ENCODE measurements at places on chromosomes 16 and 17. TPM values are rescaled to one million over a fixed set of nuclear protein-coding genes. Genes with fewer than 3 reads are reported as not detected.
A peak's percentile ranks its signal among the peaks of the same experiment; 100 is the strongest.

RSKR gene
- total RNA-seq = 4.3 TPM

FA2H gene
- not detected for total RNA-seq

DNA sequence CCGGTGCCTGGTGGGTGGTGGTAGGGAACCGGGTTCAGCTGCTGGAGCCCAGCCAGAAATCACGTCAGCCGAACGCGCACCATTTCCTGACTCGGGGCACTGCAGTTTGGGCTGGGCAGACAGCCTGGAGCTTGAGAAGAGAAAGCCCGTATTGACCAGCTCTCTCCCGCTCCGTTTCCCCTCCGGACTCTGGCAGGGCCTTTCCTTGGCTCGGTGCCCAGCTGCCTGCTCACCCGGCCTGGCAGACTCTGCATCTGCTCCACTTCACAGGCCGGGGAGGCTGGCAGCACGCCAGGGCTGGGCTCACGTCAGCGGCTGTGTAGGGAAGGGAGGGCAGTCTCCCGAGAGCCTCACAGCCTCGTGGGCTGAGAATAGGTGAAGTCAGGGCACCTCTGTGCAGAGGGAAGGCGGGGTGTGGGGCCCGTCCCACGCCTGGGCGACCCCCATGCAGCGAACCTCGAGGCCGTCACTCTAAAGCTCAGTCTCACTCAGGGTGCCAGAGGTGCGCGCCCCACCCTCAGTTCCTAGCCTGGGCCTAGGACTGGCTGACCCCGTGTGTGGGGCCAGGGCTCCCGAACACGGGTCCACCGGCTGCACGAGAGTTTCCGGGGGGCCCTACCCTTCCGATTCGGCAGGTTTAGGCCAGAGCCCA, 59.1 kb downstream of the OR1D5 start:
- peak; percentile 99 for DNase-seq

DNA sequence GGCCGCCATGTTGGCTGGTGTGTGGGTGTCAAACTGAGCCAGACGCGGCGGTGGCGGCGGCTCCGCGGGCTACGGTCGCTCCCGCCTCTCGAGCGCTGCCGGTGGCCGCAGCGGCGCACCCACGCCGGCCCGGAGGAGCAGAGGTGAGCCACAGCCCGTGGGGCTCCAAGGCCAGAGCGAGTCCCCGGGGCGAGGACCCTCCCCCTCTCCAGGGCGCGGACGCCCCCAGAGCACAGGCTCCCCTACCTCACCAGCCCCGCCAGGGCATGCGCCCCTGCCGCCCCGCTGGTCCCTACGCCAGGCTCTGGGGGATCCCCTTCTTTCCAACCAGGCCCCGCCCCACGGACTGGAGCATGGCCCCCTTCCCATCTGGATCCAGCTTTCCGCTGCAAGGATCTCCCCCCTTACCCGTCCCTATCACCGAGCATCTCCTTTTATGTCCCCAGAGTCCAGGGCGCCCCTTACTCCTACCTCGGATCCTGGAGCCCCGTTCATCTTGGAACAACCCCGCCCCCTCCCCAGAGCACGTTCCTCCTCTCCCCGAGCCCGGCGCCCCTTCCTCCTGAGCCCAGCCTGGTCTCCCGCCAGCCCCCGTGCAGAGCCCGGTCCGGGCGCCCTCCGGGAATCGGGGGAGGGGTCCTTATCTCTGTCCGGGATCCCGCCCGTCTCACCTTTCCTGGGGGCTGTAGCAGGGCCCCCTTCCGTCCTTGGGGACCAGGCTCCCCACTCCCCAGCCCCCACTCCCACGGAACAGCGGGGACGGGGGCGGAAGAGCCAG, 412 bp downstream of the EPN2 start:
- no peak for DNase-seq

DNA sequence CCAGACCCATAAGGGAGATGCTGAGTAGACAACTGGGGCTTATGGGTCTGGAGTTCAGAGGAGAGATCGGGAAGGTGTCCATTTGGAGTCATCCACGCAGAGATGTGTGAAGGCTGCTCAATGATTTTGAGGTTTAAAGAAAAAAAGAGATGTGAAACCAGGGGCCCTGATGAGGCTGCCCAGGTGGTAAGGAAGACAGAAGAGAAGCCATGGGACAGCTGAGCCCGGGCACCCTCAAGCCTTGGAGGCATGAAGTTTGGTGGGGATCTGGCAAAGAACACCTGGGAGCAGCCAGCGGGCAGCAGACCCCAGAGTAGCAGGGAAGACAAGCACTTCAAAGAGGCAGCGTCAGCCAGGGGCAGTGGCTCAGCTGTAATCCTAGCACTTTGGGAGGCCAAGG, 20.8 kb upstream of the MYO15B start:
- DNase-seq = no peak

MYO1D gene
- 45.1 TPM for total RNA-seq

DNA sequence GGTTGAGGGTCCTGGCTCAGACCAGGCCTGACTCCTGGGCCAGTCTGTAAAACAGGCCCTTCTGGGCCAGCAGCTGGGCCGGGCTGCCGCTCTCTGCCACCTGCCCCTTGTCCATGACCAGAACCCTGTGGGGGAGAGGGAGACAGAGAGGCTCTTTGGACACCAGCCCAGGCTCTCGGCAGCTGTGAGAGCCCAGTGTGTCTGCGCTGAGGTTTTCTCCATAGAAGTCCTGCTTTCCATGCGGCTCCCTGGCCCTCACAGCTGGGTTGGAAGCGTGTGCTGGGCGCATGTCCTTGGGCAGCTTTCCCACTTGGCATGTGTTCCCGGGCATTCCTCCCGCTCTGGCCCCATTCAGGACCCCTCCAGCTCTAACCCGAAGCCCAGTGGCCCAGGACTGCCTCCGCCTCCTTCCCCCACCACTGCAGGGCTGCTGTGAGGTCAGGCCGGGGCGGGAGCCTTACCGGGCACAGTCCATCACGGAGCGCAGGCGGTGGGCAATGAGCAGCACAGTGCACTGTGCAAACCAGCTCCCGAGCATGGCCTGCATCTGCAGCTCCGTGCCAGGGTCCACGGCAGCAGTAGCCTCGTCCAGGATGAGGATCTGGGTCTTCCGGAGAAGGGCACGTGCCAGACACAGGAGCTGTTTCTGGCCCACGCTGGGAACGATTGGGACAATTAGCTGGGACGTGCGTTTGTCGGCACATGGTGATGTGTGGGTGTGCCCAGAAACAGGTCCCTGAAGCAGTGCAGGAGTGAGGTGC, 73.0 kb downstream of the ABCC6 start:
- peak; percentile 79 for DNase-seq

OTOA gene
- total RNA-seq = 0.09 TPM

DNA sequence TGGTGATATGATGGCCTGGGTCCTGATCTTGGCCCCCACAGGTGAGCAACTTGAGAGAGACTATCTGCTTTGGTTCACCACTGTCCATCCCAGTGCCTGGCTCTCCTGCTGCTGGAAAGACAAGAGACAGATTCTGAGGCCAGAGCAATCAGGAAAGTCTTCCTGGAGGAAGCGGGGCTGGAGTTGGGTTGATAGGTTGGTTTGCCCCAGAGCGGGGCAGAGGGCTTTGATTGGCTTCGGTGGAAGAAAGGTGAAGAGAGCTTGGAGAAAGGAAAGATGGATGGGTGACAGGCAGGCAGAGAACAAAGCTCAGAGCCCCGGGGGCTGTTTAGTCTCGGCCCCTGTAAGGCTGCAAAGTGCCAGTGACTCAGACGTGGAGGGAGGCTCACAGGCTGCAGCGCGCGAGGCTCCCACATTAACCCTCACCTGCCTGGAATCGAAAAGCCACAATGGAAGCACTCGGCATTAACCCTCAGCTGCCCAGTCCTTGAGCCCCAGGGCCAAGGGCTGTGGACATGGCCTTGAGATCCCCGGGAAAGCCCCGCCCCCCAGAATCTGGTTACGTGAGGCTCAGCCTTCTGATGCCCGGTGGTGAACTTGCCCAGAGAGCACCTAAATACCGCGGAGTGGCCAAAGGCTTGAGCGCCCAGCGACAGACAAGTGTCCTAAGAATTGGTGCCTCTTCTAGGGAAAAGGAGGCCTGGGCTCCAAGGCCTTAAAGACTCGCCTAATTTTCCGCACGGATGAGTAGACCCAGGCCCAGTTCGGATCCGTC, 996 bp upstream of the CPNE2 start:
- peak; percentile 28 for DNase-seq

DNA sequence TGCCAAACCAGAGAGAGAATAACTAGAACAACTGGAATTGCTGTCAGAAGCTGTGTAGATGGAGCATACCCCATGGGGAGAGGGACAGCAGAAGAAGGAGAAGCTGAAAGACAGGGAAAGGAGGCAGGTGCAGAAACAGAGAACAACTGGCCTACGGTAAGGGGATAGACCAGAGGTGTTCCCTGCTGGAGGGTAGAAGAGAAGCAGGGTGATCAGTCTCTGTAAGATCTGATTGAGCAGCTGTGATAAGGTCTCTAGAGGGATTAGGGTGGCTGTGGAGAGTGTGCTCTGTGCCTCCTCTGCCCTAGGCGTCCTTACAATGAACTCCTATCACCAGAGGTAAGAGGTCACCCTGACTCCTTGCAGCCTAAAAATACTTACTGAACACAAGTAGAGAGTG, 30.4 kb upstream of the HS3ST3B1 start:
- no peak for DNase-seq

KCNJ2 gene
- 1.4 TPM for total RNA-seq
